Stimulated activated CD4-positive, alpha-beta T cell treated with anti-CD3 and anti-CD28 coated beads, Interleukin-15, amount 100 ng/mL, for 24 hours (primary cell): ENCODE measurements at places on chromosomes 3 and 15.
A peak's percentile ranks its signal among the peaks of the same experiment; 100 is the strongest.

DNA sequence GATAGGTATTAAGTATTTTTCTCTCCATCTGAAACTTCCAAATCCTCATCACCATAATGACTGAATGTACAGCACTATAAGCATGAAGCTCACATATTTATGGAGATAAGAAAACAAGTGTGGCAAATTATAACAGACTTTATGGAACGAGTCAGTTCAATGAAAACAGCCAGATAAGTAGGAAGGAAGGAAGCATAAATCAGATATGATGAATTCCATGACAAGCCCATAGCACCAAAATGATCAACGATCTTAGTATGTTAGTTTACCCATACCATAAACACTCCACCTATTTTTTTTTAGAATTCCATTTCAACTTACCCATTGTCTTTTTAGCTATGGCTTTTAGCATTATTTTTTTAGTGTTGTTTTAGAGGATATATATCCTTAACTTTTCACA lies 169.5 kb downstream of the TNIK start:
- DNase-seq = no peak

GRCh38 chr3:53957831-53958230 lies 66.2 kb upstream of the SELENOK start:
- DNase-seq = no peak

DNA sequence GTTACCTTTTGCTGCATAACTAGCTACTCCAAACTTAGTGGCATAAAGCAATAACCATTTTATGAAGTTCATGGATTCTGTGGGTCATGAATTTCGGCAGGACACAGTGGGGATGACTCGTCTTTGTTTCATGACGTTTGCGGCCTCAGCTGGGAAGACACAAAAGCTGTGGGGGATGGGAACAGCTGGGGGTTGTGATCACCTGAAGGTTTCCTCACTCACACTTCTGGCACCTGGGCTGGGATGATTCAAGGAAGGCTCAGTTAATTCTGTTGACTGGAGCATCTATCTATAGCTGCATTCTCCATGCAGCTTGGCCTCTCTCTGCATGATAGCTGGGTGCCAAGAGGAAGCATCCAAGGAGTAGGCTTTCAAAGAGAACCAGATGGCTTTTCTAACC lies 332.8 kb downstream of the ULK4 start:
- DNase-seq = no peak

DNA sequence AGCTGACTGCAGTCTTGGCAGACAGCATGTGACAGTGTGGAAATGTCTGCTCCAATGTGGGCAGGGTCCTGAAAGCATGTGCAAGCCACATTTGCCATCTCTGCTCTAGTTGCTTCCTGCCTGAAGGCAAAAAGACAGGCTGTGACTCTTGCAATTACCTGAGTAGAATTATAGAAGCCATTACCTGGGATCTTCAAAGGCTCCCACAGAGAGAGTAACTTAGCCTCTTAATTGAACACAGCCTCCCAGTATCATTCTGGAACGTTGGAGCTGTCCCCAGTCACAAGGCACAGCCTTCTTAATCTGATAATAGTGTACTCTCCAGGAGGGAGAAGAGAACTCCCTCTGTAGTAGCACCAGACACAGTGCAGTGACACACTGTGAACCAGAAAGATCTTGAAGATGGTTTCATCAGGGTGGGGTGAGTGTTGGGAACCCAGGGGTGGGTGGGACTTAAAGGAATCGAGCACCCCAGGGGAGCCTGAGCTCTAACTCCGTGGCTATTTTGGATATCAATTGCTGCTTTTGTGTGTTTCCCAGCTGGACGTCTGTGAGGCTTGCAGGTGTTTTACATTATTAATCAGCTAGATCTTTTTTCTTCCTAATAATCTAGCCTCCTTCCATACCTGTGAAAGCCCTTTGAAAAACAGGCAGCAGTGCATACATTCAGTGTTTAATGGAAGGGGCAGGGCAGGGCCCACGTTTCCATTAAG lies 40.6 kb upstream of the GLCE start:
- no peak for DNase-seq

DNA sequence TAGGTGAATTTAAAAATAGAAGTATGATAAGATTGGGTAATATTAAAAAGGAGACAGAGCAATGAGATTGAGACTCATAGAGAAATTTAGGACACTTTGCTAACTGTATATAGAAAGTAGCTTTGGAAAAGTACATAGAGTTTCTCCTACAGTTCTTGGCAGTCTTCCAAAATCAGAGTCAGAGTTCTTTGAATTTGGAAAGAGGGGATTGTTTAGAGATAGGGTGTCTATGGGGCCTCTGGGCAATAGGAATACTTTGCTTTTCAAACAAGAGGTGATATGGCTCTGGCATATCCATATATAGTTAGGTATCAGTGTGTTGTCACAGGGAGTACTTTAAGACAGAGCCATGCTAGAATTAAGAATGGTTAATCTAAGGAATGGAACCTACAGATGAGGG lies 477.1 kb upstream of the KCNMB2 start:
- DNase-seq = no peak

GRCh38 chr15:41809526-41810220 lies 18.2 kb upstream of the JMJD7 start:
- no peak for DNase-seq

GRCh38 chr15:37372064-37372463 lies 271.7 kb upstream of the MEIS2 start:
- DNase-seq = no peak

- DNase-seq = no peak
These were observed 208.4 kb upstream of the ALCAM start for GRCh38 chr3:105158286-105158685.

DNA sequence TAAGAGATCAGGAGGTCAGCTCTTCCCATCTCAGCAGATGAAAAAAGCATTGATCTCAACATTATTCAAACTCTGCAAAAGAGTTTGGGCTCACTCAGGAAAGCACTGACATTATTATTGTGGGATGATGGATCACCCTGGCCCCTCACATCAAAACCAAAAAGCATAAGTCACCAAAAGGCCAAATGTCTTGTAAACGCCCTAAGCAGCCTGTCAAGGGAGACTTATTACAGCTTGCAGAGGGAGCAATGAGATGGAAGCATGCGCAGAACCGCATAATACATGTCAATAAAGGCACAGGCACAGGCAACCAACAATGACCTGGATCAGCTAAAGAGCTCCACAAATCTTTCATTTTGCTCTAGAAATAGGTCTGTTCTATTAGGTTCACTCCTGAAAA lies 4.6 kb downstream of the FSIP1 start:
- no peak for DNase-seq

- no peak for DNase-seq
These were observed 136.1 kb upstream of the LMCD1 start for GRCh38 chr3:8365541-8365940.

- no peak for DNase-seq
These were observed 26.2 kb downstream of the AAGAB start for GRCh38 chr15:67228286-67228685.

GRCh38 chr3:14486460-14486859 lies 53.7 kb downstream of the GRIP2 start:
- no peak for DNase-seq

GRCh38 chr3:128549283-128550112 lies 56.5 kb upstream of the GATA2 start:
- no peak for DNase-seq

DNA sequence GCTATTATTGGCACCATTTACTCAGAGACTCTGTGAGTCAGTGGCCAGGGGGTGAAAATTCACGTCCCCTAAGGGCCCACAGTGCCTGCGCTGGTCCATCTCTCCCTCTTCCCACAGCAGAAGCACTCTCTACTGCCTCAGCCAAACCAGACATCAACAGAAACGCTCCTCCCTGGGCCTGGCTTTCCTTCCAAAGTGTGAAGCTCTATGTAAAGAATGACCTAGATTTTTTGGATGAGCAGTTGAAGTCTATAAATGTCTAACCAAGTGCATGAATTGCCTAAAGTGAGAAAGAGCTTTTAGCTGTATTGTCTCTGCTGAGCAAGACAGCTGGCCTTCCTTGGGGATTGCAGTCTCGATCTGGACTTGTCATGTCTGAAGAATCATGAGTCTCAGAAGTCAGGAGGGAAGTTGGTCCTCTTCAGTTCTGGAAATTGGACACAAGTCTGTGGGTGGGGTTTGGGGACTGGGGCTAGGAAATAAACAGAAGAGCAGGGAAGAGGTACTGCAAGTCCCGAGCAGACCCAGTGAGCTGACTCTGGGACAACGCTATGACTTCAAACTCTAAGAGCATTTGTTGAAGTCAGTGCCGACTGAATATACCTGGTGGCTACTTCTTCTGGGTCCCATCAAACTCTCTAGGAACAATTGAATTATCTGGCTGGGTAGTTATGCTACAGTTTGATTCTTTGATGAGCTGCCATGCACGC lies 29.0 kb downstream of the RASGRP1 start:
- DNase-seq = no peak

DNA sequence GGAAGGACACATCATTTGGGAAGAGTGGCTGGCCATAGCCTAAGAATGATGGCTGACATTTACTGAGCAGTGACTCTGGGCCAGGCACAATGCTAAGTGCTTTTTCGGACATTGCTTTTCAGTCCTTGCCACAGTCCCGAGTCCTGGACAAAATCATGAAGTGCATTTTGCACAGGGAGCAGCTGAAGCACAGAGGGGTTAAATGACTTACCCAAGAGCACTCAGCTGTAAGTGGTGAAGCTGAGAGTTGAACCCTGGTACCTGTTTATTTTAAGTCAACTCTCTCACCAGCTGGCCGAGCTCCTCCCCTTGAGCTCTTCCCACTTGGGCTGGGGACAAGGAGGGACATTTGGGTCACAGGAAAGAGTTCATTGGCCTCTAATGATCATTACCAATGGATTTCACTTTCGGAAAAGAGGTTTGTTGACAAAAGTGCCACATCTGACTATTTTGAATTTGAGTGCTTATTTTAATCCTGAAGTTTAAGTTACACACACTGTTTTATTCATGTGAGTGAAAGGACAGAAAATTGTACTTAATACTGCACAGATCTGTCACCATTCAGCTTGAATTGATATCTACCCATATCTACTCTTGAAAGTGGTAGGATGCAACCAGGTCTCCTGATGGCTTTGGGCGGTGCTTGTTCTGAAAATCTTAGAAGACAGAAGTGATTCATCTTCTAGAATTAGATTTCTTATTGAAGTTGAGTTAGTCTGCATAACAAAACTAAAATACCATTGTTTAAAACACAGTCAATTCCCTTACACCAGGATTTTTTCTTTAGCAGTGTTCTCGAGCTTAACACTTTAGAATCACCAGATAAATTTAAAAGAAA lies 368.7 kb upstream of the PROK2 start:
- DNase-seq = no peak

GRCh38 chr3:48504051-48504946 lies at the start of gene SHISA5:
TSS of gene SHISA5 (minus strand) at chr3:48504174. CDS start at chr3:48504094, 80 bp downstream.
- peak; percentile 77 for DNase-seq

DNA sequence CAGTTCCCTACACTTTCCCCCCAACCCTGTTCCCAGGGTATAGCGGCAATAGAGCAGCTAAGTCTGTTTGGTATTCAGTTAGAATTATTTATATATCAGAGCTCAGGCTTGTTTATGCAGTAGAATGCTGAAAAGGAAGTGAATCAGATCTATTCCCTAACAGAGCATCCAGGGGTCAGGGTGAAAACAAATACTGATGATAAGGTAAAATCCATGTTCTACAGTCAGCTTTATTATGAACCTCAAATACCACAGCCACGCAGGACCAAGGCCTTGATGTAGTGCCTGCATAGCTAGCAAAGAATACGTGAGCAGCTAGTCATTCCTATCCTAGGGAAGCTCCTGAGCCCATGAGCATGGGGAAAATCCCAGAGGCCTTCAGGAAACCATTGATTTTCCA lies 229.7 kb upstream of the ICE2 start:
- no peak for DNase-seq

DNA sequence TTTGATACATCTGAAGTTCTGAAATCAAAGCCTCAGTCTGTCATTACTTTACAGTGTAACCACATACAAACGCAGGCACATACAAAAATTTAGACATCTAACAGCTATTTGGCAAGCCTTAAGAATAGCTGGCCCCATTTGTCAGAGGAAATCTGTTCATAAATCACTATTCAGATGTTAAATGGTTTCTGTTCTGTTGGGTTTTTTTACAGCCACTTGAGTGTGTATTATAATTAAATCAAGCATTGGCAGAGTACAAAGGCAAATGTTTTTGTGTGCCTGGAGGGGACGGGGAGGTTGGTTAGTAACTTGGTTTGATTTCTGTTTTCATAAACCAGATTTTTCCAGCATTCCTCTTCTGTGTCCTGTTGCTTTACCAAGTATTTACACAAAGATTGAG lies 24.1 kb downstream of the PIGB start:
- DNase-seq = no peak

DNA sequence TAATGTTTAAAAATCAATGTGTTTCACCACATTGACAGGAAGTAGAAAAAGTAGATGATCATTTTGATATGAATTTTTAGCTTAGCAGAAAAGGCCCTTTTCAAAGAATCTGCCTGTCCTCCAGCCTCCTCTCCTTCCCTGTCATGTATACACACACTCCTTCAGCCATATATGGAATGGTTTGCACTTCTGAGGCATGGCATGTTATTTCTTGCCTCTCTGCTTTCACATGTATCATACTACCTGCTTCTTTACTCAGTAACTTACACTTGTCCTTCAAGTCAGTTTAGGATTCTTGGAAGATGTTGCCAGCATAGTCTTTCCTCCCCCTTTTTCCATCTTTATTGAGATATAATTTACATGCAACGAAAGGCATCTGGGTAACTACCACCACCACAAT lies 79.0 kb downstream of the REC114 start:
- no peak for DNase-seq

DNA sequence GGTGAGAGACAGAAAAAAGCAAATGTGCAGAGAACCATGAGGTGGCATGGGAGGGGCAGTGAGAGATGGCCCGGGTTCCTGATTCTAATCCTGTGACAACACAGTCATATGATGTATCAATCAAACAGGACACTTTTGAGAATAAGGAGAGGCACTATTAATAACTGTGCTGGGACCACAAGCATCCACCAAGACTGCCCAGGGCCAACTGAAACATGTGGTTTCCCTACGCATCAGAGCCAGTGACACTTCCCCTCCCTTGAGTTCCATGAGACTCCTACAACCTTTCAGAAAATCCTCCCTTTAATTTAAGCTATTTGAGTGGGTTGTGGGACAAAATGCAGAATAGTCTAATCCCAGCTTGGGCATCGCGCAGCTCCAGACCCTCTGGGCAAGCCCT lies 17.4 kb downstream of the SH3BP5 start:
- no peak for DNase-seq

- DNase-seq = no peak
These were observed 6.0 kb upstream of the PLXNA1 start for GRCh38 chr3:126976906-126977305.

DNA sequence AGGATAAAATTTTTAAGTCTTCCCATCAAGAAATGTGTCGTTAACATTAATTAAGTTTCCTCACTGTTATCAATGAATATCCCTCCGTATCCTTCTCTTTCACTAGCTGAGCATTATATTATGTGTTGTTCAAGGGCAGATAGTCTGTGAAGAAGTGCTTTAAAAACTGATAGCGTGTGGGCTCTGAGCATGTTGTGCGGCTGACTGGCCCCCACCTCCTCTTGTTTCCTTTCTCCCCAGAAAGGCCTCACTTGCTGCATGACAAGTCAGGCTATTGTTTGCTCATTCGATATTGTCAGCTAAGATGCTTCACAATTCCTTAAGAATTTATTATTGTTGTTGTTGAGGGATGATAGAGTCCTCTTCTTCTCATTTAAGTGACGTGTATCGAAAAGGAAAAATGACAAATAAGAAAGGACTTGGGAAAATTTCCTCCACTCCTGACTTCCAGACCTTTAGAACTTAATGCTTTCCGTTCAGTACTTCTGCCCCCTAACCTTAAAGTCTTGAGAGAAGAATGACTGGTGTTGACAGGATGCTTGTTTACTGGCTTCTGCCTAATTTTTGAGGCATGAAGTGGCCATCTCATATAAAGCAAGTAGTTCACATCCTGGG lies 298.3 kb downstream of the LPP start:
- DNase-seq = no peak

GRCh38 chr3:182121401-182121800 lies 409.7 kb downstream of the SOX2 start:
- DNase-seq = no peak
